ENCODE measurements at places on chromosomes 3 and 15.

GRCh38 chr3:70281663-70282062, 30.8 kb downstream of the MDFIC2 start:
- no peak for DNase-seq

GRCh38 chr3:126128504-126129397, 44.8 kb upstream of the SLC41A3 start:
- no peak for DNase-seq

DNA sequence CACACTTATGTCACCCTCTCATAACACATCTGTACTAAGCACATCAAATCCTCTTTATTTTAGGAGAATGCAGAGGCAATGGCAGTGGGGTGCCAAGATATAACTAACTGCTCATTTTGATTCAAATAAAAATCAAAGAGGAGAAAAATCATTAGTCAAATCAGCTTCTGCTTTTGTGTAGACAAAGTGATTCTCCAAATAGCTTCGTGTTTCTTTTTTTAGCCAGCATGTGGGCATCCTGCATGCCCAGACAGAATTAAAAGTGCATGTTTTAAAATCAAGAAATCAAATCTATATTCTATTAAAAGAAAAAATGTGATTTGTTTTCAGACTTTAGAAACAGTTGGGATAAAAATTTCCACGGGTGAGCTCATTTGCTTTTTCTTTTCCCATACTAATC, 761.3 kb upstream of the CFAP20DC start:
- no peak for DNase-seq

- no peak for DNase-seq
These were observed 12.9 kb downstream of the OR5AC2 start for GRCh38 chr3:98099848-98100247.

DNA sequence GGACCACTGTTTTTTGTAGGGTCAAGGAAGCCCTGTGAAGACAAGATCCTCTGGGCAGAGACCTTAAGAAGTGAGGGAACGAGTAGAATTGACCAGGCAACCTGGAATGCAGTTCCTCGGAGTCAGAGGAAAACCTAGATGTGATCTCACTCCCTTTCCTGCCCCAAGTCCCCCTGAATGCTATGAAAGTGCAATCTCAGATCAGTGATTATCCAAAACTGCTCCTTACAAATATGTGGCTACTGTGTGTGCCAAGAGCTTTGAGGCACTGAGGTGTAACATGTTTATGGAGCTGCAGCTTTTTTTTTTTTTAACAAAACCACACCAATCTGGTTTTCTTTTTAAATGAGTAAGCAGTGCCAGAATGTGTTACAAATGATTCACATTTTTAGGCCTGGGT, 35.8 kb downstream of the THSD4 start:
- no peak for DNase-seq

DNA sequence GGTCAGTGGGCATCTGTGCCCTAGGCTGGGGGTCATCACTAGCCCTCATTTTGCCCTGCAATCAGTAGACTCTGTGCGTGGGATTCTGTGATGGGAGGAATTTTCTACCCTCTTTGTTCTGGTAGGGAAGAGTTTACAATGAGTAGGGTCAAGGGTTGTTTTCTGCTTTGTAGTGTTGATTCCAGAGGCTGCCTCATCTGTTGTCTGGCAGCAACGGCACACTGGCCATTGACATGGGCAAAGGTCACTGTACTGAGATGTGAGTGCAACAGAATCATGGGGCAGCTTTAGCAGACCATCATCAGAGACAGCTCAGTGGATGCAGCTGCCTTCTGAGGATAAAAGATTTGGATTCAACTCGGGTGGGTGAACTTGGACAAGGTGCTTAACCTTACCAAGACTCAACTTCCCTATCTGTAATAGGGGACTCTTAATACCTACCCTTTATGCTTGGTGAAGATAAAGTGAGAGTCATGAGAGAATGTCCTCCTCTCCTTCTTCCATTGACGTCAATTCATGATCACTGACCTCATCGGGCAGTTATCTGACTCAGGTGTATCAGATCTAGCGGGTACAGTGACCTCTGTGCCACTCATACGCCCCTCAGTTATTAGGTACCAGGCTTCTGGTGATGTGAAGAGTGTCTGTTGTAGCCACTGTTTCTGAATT, 127.5 kb downstream of the RPLP1 start:
- DNase-seq: no peak

- no peak for DNase-seq
These were observed 2.6 kb downstream of the CLDN18 start for GRCh38 chr3:138012526-138012925.

DNA sequence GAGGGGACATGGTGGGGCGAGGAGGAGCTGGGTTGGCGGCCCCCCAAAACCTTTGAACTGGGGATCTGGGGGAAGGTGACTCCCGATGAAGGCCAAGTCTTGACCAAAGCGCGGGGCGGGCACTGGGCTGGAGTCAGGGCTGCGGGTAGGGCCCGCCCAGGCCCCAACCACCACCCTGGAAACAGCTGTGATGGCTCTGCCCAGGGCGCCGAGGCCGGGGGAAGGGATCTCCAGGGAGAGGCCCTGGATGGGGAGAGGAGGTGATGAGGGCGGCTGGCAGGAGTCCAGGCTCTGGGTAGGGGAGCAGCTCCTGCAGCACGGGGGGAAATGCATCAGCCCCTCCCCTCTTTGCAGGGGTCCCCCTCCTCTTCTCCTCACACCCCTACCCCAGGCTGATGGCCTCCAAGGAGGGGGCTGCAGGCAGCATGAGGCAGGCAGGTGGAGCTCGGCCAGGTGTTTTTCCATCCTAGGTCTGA, 5.9 kb upstream of the C15orf39 start:
- DNase-seq: no peak

DNA sequence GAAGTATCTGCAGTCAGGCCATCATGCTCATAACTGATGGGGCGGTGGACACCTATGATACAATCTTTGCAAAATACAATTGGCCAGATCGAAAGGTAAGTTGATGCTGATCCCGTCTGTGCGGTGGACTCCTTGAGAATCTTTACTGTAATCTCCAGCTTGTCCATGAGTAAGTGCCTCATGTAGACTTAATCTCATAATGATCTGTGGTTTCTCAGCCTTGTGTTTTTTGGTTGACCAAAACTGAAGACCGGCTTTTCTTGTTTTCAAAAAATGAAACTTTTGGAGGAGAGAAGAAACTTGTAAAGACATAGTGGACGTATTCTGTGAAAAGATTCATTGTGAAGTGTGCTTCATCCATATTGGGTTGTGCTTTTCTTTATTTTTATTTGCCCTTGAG, 285.7 kb downstream of the LRTM1 start:
- no peak for DNase-seq

- DNase-seq: no peak
These were observed 711 bp downstream of the XXYLT1 start for GRCh38 chr3:195270079-195270816.

DNA sequence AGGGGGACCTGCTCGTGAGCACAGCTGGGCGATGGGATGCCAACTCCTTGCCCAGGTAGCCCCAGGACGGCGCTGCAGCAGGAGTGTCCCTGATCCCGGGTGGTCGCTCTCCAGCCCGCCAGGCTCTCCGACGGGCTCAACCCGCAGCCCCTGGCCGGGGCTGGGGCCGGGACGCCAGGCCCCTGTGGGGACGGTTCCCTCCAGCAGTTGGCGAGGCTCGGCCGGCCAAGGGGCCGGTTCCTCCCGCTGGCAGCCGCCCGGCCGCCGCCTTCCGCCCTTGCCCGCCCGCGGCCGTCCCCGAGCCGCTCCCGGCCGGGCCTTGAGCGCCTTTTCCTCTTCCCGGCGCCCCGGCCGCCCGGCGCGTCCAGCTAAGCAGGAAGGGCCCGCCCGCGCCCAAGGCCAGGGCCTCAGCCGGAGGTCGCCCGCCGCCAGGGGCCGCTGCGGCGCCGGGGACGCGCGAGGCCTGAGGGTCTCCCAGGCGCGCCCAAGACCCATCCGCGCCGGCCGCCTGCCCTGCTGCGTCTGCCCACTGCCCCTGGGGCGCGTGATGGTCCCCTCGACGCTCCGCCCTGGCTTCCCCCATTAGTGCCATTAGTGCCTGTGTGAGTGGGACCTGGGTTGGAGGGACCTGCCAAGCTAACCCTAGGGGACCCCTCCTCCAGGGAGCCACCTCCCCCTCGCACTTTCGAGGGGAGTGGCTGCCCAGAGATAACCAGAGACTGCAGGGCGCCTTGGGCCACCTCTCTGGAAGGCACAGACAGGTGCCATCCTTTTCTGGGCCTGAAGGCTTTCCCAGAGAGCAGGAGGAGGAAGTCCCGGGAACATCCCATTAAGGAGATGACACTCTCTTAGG, 106.4 kb downstream of the FBLN2 start:
- DNase-seq: no peak

GRCh38 chr3:151283907-151284461, 5.6 kb upstream of the P2RY14 start:
- DNase-seq: no peak

- DNase-seq: no peak
These were observed 61.2 kb upstream of the XRN1 start for GRCh38 chr3:142509079-142509478.

GRCh38 chr15:67479781-67480505, 41.0 kb upstream of the C15orf61 start:
- DNase-seq: no peak

DNA sequence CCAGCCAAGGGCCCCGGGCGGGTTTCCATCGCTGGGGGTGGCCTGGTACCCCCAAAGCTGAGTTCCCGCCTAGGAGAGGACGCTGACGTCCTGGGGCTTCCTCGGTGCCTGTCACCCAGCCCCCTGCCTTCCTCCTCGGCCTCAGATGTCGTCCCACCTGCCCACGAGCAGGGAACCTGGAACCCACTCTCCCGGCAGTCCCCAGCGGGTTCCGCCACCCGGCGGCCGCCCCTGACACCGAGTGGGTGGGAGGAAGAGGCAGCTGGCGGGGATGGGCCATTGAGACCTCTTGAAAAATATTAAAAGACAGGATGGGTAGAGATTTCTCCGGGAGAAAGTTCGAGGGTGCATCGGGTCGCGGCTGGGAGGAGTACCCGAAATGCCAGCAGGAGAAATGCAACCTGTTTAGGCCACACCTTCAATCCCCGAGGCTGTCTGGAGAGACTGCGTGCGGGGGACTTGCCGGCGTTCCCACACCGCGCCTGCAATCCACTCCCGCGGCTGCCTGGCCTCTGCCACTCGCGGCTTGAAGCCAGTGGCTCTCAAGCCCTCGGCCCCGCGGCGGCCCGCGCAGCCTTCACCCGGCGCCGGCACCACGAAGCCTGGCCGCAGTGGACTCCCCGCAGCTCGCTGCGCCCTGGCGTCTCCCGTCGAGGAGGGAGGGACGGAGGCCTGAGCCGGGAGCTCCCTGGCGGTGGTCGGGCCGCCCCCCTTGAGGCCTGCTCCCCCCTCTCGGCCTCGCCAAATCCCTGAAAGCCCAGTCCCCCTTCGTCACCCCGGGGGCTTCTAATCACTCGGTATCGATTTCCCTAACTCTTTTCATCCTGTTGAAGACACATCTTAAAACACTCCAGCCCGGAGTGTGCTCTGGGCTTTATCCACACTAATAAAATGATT, 8.6 kb upstream of the NR2F2 start:
- no peak for DNase-seq

GRCh38 chr3:58577269-58577821, at the start of gene FAM107A:
Gene FAM107A, minus strand, starts transcription at chr3:58577391. Its CDS starts 7,531 bp downstream, at chr3:58569860.
- no peak for DNase-seq

DNA sequence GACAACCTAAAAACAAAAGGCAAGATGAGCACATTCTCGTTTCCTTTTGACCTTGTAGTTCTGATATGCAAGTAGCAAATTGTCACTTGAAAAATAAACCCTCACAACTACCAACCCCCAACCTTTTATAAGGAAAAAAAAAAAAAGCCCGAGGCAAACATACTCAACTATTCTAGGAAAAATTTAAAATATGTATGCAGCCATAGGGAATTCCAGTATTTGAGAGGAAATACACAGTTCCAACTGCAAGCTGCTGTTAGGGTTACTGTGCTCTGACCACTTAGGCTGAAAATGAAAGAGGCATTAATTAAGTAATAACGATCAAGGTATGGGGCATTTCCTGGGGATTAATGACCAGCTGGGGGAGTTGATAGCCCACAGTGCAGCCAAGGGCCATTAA, 281.9 kb upstream of the DPH6 start:
- no peak for DNase-seq

DNA sequence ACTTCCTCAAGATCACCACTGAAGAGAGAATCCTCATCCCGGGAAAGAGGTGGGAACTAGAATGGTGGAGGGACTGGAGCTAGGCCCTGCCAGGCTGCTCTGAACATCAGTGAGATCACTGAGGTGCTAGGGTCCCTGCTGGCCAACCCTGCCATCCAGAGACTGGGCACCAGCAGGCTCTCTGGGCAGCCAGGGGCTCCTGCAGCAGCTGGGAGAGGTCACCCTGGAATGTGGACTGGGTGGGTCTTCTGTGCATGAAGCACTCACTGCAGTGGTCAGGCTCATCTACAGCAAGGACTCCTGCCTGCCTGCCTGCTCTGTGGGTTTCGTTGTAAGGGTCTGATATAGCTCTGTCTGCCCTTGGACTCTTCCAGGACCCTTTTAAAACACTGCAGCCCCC, 24.9 kb downstream of the ALS2CL start:
- DNase-seq: no peak

GRCh38 chr3:151439652-151440125, 21.2 kb downstream of the IGSF10 start:
- no peak for DNase-seq

DNA sequence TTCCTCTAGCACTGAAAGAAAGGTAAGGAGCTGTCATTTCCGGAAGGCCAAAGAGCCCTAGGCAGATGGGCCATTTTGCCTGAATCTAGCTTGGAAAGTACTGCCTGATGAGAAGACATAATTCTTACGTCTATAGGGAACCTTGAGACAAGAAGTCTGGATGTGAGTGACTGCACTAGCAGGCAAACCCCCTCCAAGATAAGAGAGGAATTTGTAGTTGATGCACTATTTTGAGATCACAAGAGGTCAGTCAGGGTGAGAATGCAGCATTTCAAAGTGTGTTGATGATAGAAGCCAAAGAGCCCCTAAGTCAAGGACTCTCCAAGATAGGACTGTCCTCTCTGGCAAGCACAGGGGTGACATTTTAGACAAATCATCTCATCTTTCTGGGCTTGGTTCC, 99.2 kb downstream of the HES1 start:
- no peak for DNase-seq

DNA sequence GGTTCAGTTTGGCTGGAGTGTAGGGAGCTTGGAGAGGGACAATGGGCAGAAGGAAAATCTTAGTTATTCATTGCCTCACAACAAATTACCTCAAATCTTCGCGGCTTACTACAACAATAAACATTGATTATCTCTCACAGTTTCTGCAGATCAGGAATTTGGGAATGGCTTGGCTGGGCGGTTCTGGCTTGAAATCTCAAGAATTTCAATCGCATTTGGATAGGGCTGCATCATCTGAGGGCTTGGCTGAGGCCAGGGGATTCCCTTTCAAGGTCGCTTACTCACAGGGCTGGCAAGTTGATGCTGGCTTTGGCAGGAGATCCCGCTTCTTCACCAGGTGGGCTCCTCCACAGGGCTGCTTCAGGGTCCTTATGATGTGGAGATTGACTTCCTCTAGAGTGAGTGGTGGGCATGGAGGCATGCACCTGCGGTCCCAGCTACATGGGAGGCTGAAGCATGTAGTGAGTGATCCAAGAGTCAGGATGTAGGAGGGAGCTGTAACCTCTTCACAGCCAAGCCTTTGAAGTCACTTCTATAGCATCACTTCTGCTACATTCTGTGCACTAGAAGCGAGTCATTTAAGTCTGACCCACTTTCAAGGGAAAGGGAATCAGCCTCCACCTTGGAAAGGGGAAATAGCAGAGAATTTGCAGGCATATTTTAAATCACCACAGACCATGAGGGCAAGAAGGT, 63.1 kb downstream of the CDC25A start:
- no peak for DNase-seq

GRCh38 chr3:52349131-52349530, 33.0 kb downstream of the DNAH1 start:
- no peak for DNase-seq

- DNase-seq: no peak
These were observed 49.2 kb downstream of the TASOR start for GRCh38 chr3:56633602-56634535.

GRCh38 chr3:87568331-87568730, 291.9 kb upstream of the POU1F1 start:
- no peak for DNase-seq

Measured in activated T-helper 1 cell treated with Interleukin-2 at 50 U/mL for 16 hours (primary cell).